Naive thymus-derived CD8-positive, alpha-beta T cell (primary cell): ENCODE measurements at places on chromosomes 7 and 10. TPM values are rescaled to one million over a fixed set of nuclear protein-coding genes. Genes with fewer than 3 reads are reported as not detected.
A peak's percentile ranks its signal among the peaks of the same experiment; 100 is the strongest.

GRCh38 chr7:38658921-38659320 lies 27.7 kb upstream of the AMPH start:
- DNase-seq = no peak

- DNase-seq = no peak
These were observed 28.1 kb downstream of the SLIT1 start for GRCh38 chr10:97157578-97158095.

GRCh38 chr10:94105226-94105625 lies 111.5 kb downstream of the PLCE1 start:
- DNase-seq = no peak

GRCh38 chr10:29157321-29157720 lies 131.5 kb upstream of the LYZL1 start:
- DNase-seq = no peak

DNA sequence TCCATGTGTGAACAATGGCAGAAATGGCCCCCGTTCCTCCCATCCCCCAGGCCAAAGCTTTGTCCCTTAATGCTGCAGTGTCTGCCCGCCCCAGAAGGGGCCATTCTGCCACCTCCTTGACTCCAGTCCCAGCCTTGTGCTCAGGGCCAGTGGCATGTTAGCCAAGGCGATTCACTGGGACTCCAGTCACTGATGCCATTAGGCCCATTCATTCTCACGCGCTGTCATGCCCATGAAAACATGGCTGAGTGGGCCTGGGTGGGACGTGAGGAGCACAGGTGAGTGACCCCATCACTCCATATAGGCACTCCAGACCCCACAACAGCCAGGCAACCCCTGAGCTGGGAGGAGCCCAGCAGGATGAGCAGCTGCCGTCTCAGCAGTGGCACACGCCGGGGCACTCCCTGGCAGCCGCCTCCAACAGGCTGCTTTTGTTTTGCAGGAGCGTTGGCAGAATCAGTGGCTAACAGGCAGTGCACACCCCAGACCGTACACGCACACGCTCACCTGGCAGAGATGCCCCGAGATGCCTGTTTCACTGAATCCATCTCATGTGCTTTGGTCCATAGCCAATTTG lies 79.5 kb downstream of the TCERG1L start:
- DNase-seq = peak; percentile 41

DNA sequence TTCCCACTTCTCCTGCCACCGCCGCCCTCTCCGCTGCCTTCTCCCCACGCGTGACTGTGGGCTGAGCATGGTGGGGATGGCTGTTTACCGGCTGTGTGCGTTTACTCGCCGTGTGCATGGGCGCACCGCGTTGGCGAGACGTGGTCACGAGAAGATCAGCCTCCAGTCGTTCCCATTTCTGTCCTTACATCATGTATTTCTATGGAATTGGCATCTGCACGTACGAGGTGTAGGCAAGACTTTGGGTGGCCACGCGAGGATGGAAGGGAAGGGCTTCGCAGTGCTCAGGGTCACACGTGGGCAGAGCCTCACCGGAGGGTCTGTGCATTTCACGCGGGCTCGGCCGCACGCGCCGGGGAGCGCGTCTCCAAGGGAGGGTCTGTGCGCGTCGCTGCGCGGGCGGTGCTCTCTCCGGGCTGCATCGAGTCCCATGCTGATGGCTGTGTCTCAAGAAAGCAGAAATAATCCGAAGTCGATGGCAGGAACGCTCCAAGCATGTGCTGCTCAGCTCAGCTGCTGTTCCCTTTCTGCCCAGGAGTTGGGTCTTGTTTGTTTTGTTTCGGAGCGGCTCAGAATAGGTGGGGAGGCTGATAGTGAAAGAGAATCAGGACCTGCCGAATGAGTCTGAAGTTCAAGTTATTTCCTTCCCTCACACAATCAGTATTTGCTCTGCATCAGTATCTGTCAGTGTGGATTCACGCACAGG lies 973 bp downstream of the CAMK1D start:
- DNase-seq = peak; percentile 43

- no peak for DNase-seq
These were observed 127.5 kb downstream of the SNX10 start for GRCh38 chr7:26419198-26419597.

DNA sequence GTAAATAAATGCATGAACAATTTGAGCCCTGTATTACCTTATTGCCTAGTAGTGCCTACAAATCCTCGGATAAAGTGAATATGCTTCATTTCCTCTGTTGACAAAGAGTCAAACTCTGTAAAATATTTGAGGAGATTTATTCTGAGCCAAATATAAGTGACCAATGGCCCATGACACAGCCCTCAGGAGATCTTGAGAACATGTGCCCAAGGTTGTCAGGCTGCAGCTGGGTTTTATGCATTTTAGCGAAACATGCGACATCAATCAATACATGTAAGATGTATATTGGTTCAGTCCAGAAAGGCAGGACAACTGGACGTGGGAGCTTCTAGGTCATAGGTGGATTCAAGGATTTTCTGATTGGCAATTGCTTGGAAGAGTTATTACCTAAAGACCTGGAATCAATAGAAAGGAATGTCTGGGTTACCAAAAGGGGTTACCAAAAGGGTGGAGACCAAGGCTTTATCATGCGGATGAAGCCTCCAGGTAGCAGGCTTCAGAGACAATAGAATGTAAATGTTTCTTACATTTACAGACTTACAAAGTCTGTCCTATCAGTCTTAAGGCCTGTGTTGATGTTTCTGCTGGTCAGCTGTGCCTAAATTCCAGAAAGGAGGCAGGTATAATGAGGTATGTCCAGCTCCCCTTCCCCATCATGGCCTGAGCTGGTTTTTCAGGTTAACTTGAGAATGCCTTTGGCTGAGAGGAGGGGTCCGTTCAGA lies 220.1 kb upstream of the FZD1 start:
- DNase-seq = no peak

DNA sequence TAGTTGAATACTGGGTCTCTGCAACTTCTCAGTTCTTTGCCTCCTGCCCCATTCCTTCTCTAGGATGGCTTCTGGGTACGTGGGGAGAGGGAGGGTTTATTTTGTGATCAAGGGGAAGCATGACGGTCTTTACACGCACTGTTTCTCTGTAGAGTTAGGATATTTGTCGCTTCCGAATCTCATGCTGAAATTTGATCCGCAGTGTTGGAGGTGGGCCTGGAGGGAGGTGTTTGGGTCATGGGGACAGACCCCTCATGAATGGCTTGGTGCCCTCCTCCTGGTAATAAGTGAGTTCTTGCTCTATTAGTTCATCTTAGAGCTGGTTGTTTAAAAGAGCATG lies 311.2 kb downstream of the GALNT17 start:
- no peak for DNase-seq

Gene ASB15
- 0.09 TPM for polyA plus RNA-seq

Gene POLR2J2
- 3.0 TPM for polyA plus RNA-seq

Gene ITPRID1
- polyA plus RNA-seq = not detected

Gene ASB13
- 23.1 TPM for polyA plus RNA-seq

Gene KMT2C
- polyA plus RNA-seq = 6.7 TPM

Gene GET4
- 23.0 TPM for polyA plus RNA-seq
